ENCODE measurements at places on chromosomes 4 and X. TPM values are rescaled to one million over a fixed set of nuclear protein-coding genes. Genes with fewer than 3 reads are reported as not detected.
A peak's percentile ranks its signal among the peaks of the same experiment; 100 is the strongest.

Gene RENBP
- 1.7 TPM for total RNA-seq

Gene FGFBP1
- not detected for total RNA-seq

Gene CXCL11
- 5.8 TPM for total RNA-seq

Gene CLGN
- total RNA-seq, result 1.1 TPM

Gene PPP1R3F
- total RNA-seq, result 5.6 TPM

- no peak for DNase-seq
- peak overlapping the region; percentile 43 for H3K4me3 ChIP-seq
- no peaks in the 10 kb centered on the region for H3K36me3 ChIP-seq
Observed at GRCh38 chr4:140092094-140092851, 61.7 kb downstream of the MAML3 start.

DNA sequence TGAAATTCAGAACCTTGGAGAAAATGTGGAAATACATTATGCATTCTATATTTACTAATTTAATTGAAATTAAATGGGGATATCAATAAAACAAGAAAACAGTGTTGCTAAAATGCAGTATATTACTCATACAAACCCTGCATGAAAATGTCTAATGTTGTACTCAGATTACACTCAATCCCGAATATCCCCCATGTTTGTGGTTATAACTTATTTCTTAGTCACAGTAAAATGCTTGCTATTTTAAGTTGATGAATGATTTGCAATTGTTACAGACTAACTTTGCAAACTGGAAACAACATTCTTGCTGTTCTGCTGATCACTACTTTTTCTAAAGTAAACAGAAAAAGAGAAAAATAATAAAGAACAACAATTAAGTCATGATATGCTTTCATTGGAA, 33.1 kb upstream of the ANXA10 start:
- H3K4me1 ChIP-seq, result no peaks in the 10 kb centered on the region
- peak; percentile 73 for DNase-seq
- H3K4me3 ChIP-seq, result no peak overlapping the region
- H3K36me3 ChIP-seq, result no peaks in the 10 kb centered on the region
- no peaks in the 10 kb centered on the region for H3K27me3 ChIP-seq

DNA sequence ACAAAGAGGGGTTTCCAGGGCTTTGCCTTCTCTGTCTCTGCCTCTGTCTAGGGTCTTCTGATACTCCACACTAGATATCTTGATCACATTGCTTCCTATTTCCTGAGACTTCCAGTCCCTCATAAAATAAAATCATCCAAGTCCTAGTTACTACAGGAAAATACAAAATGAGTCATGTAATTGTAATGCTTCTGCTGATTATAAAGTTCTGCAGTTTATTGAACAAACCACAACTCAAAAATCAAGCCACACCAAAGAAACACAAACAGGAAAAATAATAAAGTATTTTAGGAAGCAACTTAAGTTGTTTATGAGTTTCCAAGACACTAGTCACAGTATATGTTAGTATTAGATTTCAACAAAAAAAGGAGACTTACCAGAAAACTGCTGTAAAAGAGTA, 695.1 kb upstream of the GALNTL6 start:
- no peaks in the 10 kb centered on the region for H3K36me3 ChIP-seq
- no peaks in the 10 kb centered on the region for H3K4me1 ChIP-seq
- H3K27me3 ChIP-seq, result no peaks in the 10 kb centered on the region
- no peak overlapping the region for H3K4me3 ChIP-seq
- no peak for DNase-seq
